ENCODE measurements at places on chromosomes 12 and 14.

- peak; percentile 87 for DNase-seq
Measured at GRCh38 chr14:53152887-53153701, at the start of gene DDHD1. DDHD1 (minus strand) TSS chr14:53153323; CDS start chr14:53153098, 225 bp downstream.

DNA sequence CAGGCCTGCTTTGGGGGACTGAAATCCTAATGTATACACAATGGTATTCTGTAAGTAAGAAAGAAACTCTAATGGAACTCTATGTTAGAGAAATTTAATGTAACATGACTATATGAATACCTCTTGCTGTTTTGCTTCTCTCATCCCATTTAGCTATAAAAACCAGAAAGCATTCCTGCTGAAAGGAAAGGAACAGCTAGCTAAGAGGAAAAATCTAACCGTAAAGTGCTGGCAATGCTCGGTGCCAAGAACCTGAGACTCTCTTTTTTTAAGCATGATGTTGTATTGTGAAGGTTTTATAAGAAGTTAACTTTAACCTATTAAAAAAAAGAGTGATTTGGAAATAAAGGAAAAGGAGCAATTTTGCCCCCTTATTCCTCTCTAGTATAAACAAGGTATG, 75.6 kb upstream of the DACT1 start:
- no peak for DNase-seq

DNA sequence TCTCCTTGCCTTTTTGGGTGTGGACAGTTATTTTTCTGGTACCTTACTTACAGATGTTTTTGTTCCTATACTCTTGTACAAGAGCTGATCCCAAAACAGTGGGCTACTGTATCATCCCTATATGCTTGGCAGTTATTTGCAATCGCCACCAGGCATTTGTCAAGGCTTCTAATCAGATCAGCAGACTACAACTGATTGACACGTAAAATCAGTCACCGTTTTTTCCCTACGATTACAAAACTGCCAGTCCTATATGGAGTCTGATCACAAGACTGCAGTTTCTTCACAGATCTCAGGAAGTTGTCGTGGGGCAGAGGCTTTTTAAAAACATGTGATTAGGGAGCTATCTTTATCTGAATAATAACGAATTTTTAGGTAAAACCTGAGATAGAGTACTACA, 1.3 kb downstream of the LYSET start:
- no peak for DNase-seq

- no peak for DNase-seq
Measured at GRCh38 chr12:27163048-27163715, 80.8 kb upstream of the C12orf71 start.

- no peak for DNase-seq
Measured at GRCh38 chr12:15664491-15664890, 124.7 kb downstream of the EPS8 start.

DNA sequence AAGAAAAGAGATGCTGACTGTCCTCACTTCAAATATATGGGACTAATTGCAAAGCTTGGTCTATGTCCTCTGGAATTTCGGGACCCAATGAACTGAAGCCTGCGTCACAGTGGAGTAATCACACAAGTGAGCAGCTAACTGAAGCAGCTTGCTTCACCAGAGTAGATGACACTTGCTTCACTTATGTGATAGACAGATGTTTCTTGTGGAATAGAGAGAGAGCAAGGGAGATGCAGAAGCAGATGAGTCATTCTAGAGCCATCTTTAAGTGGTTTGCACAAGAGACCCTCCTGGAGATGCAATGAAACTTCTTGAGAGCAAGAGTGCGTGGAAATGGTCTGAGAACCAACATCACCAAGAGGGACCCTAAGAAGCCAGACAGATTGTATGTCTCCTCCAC, 1537.1 kb upstream of the FLRT2 start:
- DNase-seq: no peak

DNA sequence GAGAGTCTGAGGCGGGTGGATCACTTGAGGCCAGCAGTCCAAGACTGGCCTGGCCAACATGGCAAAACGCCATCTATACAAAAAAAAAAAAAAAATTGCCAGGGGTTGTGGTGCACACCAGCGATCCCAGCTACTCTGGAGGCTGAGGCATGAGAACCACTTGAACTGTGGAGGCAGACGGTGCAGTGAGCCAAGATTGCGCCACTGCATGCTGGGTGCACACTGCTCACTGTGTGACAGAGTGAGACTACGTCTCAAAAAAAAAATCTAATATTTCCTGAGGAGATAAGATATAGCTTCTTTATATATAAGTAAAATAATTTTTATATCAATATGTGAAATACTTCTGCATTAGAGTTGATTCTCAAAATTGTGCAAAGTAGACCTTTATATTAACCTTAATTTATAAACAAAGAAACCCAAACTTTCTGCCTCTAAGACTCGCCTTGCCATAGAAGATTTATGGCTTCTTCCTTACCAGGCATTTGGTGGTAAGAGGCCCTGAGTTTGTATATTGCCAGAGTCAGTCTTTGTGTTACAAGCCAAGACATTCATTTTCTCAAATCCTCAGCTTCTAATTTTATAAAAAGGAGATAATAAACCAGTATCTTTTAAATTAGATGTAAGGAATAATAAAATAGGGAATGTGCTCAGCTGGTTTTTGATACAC, 1226.7 kb downstream of the FLRT2 start:
- DNase-seq: no peak

DNA sequence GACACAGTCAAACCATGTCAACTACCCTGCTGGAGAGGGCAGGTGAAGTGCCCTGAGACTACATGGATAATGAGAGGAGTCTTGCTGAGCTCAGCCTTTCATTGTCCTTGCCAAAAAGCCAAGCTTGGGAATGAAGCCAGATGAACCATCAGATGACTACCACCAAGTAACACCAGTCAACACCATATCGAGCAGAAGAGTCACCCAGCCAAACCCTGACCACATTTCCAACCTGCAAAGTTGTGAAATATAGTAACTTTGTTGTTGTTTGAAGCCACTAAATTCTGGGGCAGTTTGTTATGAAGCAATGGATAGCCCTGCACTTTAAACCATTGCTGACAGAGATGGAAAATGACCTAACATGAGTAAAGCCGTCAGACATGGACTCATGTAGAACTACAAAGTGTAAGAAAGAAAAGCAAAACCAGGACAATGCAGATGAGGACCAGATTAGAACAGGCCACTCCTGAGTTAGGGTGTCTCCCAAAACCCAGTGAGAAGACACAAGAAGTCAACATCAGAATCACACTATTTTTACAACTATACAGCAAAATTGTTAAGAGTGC, 12.5 kb upstream of the CRADD start:
- DNase-seq: no peak

DNA sequence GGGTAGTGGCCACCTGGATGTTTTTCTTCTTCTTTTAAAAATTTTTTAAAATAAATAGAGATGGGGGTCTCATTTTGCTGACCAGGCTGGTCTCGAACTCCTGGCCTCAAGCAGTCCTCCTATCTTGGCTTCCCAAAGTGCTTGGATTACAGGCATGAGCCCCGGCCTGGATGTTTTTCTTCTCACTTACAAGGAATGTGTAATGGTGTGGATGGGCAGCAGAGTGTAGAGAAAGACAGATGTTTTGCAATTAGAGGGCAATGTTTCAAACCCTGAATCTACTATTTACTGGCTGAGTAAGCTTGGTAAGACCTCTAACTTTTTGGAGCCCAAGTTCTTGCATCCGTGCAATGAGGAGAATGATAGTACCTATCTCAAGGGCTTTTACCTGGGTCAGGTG, 48.1 kb downstream of the ADCK1 start:
- DNase-seq: no peak

DNA sequence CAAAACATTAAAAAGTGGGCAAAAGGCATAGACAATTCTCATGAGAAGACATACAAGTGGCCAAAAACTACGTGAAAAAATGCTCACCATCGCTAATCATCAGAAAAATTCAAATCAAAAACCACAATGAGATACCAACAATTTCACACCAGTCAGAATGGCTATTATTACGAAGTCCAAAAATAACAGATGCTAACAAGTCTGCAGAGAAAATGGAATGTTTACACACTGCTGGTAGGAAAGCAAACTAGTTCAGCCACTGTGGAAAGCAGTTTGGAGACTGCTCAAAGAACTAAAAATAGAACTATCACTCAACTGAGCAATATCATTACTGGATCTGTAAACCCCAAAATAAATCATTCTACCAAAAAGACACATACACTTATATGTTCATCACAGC, 76.2 kb downstream of the PRKD1 start:
- DNase-seq: no peak

DNA sequence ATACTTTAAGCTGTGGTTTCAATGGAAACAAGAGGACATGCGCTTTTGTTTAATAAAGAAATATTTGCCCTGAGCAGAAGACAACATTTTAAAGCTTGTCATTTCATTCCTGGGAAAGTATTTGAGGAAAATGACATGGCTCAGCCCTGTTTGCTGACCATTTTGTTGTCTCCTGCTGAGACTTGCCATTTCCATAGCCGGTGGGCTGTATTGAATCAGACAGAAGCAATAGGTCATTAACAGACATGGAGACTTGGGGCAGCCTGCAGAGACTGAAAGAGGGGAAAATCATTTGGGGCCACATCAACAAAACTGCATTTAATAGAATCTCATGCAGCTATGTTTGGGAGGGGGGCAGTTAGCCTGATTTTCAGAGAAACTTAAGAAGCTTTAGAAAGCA, 443.0 kb downstream of the NPAS3 start:
- no peak for DNase-seq

- DNase-seq: peak; percentile 45
Measured at GRCh38 chr14:34722723-34723545, 8.5 kb upstream of the CFL2 start.

DNA sequence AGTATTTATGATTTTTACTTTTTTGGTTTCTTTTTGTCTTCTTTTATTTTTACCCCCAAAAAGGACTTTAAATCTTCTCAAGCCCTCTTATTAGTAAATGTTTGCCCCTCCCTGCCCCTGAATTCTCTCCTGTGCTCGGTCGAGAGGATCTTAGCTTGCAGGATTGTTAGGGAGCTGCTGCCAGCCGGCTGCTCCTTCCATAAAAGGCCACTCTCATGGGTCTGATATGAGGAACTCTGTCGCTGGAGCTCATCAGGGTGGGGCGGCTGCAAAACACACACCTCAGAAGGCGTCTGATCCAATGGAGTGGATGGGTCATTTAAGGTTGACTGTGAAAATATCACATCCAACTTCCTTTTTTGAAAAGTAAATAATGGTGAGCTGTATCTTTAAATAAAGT, 8.5 kb downstream of the LTBR start:
- no peak for DNase-seq

DNA sequence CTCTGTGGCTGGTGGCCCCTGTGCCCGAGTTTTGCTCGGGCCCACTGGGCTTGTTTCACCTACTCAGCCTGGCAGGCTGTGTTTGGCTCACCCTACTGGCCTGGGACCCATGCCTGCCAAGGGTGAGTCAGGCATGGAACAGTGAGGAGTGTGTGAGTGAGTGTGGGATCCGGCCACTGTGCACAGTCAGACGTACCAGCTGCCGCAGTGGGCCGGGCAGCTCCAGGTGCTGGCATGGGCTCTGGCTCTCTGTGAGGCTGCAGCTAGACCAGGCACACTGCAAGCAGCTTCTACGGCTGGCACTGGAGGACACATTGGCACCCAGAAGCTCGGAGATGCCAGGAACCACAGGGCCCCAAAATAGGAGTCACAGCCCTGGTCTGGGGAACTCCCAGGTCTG, 40.6 kb downstream of the HSD17B6 start:
- no peak for DNase-seq

DNA sequence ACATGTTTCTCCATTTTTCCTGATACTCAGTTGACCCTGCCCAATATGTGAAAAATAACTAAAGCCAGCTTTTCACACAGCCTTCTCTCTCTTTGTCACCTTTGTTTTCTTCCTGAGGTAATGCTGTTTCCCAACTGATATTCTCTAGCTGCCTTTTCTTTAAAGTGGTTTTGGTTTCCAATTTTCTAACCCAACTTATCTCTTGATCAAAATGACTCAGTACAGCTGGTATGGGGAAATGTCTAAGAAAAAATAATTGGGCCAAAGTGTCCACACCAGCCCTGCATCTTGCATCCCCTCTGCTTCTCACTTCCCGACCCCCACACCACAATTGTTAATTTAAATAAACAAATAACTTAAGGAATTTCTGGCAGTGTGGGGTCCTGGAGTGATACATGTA, 193.8 kb downstream of the SYT1 start:
- no peak for DNase-seq

- DNase-seq: no peak
Measured at GRCh38 chr12:102625819-102626218, 145.5 kb upstream of the IGF1 start.

DNA sequence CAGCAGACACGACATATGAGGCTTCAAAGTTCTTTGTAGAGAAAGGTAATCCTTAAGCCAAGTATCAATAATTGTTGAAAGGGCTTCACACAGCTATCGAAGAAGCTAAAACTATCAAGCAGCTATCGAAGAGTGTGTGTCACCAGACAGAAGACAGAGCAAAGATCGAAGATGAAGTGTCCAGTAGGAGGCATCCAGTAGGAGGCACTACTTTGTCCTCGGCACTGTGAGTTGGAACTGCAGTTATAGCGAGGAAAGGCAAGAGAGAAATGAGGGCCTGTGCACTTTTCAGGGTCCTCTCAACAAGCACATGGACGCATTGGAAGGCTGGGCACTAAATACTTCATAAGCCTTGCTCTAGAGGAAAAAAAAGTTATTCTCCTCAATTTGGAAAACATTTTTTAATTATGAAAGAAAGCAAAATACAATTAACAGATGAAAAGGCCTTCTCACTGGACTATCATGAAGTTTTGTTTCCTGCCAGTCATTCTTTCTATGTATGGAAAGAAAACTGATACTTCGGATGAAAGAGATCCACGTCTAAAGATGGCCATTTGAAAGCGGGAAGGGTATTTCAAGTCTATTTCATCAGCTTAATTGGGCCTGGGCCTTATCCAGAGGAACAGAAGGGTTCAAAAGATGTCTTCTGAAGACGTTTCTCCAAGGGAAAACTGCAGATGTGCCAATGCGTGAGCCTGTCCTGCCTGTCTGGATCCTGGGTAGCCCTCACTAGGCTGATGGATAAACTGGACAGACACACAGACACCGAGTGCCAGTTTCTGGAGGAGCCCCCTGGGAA, 174.5 kb downstream of the CALM1 start:
- no peak for DNase-seq

GRCh38 chr12:123032736-123033391, 52.4 kb downstream of the ARL6IP4 start:
- no peak for DNase-seq

- DNase-seq: no peak
Measured at GRCh38 chr12:54258201-54258681, 21.7 kb downstream of the CBX5 start.

- no peak for DNase-seq
Measured at GRCh38 chr14:59687663-59688062, 111.1 kb upstream of the CCDC175 start.

DNA sequence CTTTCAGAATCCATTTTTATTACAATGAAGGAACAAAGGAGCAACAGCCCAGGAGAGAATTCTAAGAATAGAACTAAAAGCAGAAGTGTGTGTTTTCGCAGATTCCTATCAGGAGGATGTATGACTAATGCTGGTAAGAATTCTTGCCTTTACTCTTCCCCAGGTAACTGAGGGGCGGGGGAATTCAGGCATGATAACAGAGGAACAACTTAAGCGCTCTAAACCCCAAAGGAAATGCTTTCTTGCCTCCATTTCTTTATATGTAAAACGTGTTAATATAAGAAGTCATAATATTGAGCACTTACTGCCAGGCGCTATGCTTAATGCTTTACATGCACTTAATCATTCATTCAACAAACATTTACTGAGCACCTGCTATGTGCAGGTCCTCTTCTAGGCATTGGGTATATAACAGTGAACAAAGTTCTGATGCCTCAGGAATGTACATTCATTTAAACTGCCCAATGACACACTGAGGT, 4.5 kb downstream of the HCAR1 start:
- peak; percentile 60 for DNase-seq

All from stimulated activated CD4-positive, alpha-beta T cell treated with anti-CD3 and anti-CD28 coated beads, Interleukin-15, amount 100 ng/mL, for 24 hours (primary cell).